ENCODE measurements at places on chromosomes 1 and 21.
A peak's percentile ranks its signal among the peaks of the same experiment; 100 is the strongest.

DNA sequence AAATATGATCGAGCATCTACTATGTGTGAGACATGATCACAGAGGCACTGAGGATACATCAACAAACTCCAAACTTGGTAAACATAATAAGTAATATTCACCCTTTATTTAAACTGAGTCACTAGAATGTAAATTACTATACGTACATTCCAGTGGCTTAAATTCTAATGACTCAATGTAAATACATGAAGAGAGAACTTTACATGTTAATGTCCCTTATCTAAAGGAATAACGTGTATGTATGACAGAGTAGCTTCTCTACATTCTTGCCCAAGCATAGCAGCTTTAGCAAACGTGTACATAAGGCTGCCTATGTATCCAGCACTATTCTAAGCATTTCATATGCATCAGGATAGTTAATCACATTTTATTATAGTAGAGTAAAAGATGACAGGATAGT is 111.8 kb upstream of the CYYR1 start:
- H3K4me3 ChIP-seq: no peak overlapping the region
- DNase-seq: no peak
- H3K27ac ChIP-seq: no peak overlapping the region
- no peaks in the 10 kb centered on the region for H3K27me3 ChIP-seq
- H3K36me3 ChIP-seq: no peaks in the 10 kb centered on the region
- no peaks in the 10 kb centered on the region for H3K4me1 ChIP-seq

GRCh38 chr1:983798-984475 is 2.0 kb upstream of the PERM1 start:
- no peak overlapping the region for H3K27ac ChIP-seq
- H3K4me1 ChIP-seq: no peaks in the 10 kb centered on the region
- H3K27me3 ChIP-seq: peaks cover 1% of the 10 kb centered on the region

DNA sequence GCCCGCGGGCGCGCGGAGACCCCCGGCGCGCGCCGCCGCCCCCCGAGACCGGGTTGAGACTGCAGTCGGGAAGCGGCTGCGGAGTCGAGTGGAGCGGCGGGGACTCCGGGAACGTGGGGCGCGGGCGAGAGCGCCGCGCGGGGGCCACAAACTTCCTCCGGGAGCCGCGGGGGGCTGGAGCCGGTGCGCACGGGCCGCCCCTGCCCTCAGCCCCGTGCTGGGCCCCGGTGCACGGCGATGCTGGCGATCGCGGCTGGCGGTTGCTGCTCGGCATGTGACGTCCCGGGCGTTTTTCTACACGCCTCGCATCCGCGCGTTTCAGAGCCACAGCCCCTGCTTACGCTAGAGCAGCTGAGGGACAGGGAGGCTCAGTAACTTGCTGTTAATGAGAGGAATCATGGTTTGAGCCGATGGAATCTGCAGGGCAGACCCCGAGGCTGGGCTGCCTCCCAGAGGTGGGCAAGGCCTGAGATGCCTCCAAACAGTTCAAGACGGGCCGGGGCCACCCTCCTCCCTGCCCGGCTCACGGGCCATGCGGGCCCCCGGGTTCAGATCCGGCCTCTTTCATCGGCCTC is 520 bp downstream of the TMEM201 start:
- peaks cover 4% of the 10 kb centered on the region for H3K4me1 ChIP-seq
- H3K27me3 ChIP-seq: no peaks in the 10 kb centered on the region
- no peak for DNase-seq
- H3K4me3 ChIP-seq: peak overlapping the region; percentile 68
- H3K27ac ChIP-seq: peak overlapping the region; percentile 45

DNA sequence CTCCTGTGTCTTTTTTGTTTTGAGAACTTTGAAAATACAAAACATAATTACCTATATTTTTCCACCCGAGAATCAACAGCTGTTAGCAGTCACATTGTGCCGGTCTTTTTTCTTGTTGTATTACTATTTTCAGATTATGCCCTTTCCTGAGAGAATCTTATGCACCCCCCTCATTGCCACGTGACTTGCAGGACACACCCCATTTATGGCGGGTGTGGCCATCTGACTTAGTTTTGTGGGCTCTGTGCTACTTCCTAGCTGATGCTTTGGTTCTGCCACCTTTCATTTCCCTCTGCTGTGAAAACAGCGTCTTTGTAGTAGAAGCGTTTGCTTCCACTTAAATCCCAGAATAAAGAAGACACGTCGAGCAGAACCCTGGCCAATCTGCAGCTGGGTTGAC is 82.8 kb upstream of the SOX13 start:
- H3K27ac ChIP-seq: no peak overlapping the region
- no peak for DNase-seq
- no peak overlapping the region for H3K4me3 ChIP-seq
- no peaks in the 10 kb centered on the region for H3K36me3 ChIP-seq
- no peaks in the 10 kb centered on the region for H3K4me1 ChIP-seq
- H3K27me3 ChIP-seq: no peaks in the 10 kb centered on the region

GRCh38 chr1:3703786-3704371 is 48.4 kb upstream of the CCDC27 start:
- H3K4me1 ChIP-seq: peaks cover 4% of the 10 kb centered on the region
- no peaks in the 10 kb centered on the region for H3K36me3 ChIP-seq
- peak; percentile 35 for DNase-seq
- no peaks in the 10 kb centered on the region for H3K27me3 ChIP-seq

DNA sequence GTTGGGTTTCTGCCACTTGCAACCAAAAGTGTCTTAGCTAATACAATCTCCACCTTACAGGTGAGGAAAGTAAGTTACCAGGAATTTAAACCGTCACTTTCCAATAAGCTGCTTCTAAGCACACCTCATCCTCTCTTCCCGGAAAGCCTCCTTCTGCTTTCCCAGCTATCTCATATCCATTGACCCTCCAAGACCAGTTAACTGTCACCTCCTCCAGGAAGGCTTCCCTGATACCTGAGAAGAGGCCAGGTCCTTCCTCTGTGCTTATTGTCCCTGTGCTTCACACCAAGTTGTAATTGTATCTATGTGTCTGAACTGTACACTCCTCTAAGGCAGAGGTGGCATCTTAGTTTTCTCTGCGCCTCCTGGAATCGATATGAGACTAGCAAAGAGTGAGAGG is 11.2 kb upstream of the MATN1 start:
- H3K36me3 ChIP-seq: no peaks in the 10 kb centered on the region
- H3K4me3 ChIP-seq: no peak overlapping the region
- H3K4me1 ChIP-seq: no peaks in the 10 kb centered on the region
- no peak for DNase-seq

DNA sequence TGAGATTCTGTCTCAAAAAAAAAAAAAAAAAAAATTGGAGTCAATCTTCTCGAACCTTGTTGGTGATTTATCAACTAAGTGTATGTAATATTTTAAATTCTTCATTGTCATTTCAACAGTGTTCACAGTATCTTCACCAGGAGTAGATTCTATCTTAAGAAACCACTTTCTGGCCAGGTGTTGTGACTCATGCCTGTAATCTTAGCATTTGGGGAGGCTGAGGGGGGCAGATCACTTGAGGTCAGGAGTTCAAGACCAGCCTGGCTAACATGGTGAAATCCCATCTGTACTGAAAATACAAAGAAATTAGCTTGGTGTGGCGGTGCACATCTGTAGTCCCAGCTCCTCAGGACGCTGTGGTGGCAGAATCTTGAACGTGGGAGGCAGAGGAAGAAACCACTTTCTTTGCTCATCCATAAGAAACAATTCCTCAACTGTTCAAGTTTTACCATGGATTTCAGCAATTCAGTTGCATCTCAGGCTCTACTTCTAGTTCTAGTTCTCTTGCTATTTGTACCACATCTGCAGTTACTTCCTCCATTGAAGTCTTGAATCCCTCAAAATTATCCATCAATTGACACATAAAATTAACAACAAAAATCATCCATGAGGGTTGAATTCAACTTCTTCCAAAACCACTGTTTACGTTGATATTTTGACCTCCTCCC is 30.4 kb upstream of the EYA3 start:
- H3K4me1 ChIP-seq: no peaks in the 10 kb centered on the region
- no peaks in the 10 kb centered on the region for H3K36me3 ChIP-seq
- no peak overlapping the region for H3K4me3 ChIP-seq

- no peak within 1 kb of the TSS for H3K27ac ChIP-seq
- no peaks in the 10 kb centered on the region for H3K4me1 ChIP-seq
- DNase-seq: no peak
- peak within 1 kb of the TSS; percentile 19 for H3K4me3 ChIP-seq
- no peaks in the 10 kb centered on the region for H3K36me3 ChIP-seq
- H3K27me3 ChIP-seq: no peaks in the 10 kb centered on the region
These were observed at the start of gene TMEM269 for GRCh38 chr1:42784946-42785693. Gene TMEM269 (plus strand): TSS chr1:42784991. CDS start chr1:42789894, 4,903 bp downstream.

DNA sequence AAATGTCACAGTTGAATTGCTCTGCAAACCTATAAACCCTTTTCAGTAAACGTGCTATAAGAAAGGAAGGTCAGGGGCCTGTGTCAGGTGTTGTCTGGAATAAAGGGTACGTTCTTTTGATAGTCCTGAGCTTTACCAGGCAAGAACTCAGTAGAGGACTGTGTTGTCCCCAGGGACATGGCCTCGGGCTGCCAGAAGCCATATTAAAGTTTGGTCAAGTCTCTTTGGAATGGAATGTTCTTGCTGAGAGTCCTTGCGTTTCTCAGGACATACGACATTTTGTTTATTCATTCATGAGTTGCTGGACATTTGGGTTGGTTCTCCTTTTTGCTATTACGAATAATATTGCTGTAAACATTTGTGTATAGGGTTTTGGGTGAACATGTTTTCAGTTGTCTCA is 16.8 kb downstream of the VPS13D start:
- no peak overlapping the region for H3K27ac ChIP-seq
- no peaks in the 10 kb centered on the region for H3K36me3 ChIP-seq
- H3K4me3 ChIP-seq: no peak overlapping the region
- DNase-seq: no peak
- H3K27me3 ChIP-seq: no peaks in the 10 kb centered on the region

DNA sequence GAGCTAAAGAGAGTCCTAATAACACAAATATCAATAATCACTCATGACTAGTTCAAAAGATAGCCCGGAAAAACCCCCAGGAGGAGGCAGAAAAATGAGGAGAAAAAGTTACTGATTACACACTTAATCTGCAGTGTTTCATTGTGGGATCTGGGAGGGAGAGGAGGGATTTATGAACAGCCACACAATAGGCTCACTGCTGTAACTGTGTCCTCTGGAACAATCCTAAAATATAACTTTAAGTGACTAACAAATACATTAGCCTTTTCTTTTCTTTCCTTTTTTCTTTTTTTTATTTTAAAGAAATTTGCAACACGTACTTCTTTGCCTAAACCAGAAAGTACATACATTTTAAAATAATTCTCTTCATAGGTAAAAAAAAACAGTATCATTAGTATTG is 106.3 kb upstream of the LBR start:
- no peaks in the 10 kb centered on the region for H3K27me3 ChIP-seq
- H3K36me3 ChIP-seq: no peaks in the 10 kb centered on the region
- H3K4me3 ChIP-seq: no peak overlapping the region
- no peak overlapping the region for H3K27ac ChIP-seq

- no peaks in the 10 kb centered on the region for H3K36me3 ChIP-seq
- H3K27me3 ChIP-seq: no peaks in the 10 kb centered on the region
- DNase-seq: no peak
- H3K27ac ChIP-seq: no peak overlapping the region
These were observed 22.1 kb upstream of the GBP2 start for GRCh38 chr1:89147678-89148658.

DNA sequence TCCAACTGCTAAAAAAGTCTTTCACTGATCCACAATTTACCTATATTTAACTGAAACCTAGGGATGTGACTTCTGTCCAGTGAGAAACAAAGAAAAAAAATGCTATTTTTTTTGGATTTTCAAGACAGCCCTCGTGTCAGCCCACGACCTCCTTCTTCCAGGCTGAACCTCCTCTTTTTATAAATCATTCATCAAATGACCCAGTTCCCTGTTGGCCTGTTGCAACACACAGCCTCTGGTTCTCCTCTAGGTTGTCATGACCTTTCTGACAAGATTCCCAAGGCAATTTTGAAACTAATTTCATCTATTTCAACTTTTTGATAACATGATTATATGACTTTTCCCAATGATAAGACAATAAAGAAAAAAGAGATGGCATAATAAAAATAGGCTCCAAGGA is 74.6 kb downstream of the PGBD5 start:
- no peaks in the 10 kb centered on the region for H3K36me3 ChIP-seq
- no peaks in the 10 kb centered on the region for H3K27me3 ChIP-seq
- no peaks in the 10 kb centered on the region for H3K4me1 ChIP-seq
- no peak for DNase-seq
- H3K27ac ChIP-seq: no peak overlapping the region
- no peak overlapping the region for H3K4me3 ChIP-seq

- H3K27me3 ChIP-seq: no peaks in the 10 kb centered on the region
- no peak for DNase-seq
- no peak overlapping the region for H3K4me3 ChIP-seq
- H3K36me3 ChIP-seq: no peaks in the 10 kb centered on the region
- H3K27ac ChIP-seq: no peak overlapping the region
These were observed 51.3 kb upstream of the BCL10 start for GRCh38 chr1:85327759-85328158.

DNA sequence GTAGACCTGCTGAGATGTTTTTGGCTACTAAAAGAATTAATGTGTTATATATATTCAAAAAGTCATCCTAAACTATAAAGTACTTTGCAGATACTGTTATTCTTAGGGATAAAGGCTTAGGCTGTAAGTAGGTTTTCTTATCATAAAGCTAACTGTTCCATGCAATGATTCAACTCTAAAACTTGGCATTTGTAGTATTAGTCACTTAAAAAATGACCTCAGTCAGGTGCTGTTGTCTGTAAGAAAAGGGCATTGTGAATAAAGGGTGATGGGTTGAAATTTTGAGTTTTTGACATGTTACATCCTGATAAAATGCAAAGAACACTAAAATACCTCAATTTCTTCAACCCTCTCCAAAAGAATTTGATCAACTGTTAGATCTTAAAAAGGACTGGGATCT is 32.9 kb downstream of the ADCY10 start:
- H3K27me3 ChIP-seq: no peaks in the 10 kb centered on the region
- no peak overlapping the region for H3K27ac ChIP-seq
- H3K36me3 ChIP-seq: no peaks in the 10 kb centered on the region
- no peak overlapping the region for H3K4me3 ChIP-seq
- H3K4me1 ChIP-seq: no peaks in the 10 kb centered on the region

DNA sequence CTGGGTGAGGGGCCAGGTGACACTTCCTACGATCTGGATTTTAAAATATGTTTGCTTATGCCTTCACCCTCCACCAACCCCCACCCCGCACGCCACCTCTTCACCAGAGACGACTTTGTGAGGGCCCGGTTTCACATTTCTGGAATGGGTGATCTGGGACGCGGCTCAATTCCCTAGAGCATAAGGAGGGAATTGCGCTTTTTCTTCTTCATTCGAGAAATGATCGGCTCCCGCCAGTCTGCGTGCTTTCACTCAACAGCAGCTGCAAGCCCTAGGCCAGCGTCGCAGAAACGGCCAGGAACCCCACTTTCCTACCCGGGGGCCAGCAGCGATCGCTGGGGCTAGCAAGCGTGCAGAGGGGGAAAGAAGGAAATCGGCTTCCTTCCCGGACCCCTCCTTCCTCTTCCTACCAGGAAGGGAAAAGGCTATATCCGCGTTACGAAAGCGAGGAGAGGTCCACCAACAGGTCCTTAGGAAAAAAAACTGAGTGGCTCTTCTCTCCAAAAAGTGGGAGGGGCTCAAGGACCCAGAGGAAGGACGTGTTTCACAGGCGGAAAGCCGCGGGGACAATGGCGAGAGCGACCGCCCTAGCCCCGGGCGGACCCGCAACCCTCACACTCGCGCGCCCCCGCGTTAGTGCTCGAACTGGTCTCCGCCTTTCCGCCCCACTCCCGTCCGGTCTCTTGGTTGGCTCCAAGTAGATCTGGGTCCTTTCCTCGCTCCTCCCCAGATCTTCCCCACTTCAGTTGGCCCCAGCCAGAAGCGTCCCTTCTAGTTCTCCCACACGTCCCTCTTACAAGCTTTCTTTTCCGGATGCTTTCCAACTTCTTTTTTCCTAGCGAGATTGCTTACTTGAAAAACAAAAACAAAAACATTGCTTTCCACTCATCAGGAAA is 1.1 kb upstream of the ADAMTS1 start:
- H3K27ac ChIP-seq: peak overlapping the region; percentile 83
- no peaks in the 10 kb centered on the region for H3K4me1 ChIP-seq
- peak; percentile 40 for DNase-seq
- H3K36me3 ChIP-seq: no peaks in the 10 kb centered on the region

Measured in prostate gland (tissue), 2 donors.